Suppressor macrophage (primary cell): ENCODE measurements at places on chromosomes 1 and 21.

GRCh38 chr1:245585252-245585959 is 430.6 kb downstream of the KIF26B start:
- no peak for DNase-seq

DNA sequence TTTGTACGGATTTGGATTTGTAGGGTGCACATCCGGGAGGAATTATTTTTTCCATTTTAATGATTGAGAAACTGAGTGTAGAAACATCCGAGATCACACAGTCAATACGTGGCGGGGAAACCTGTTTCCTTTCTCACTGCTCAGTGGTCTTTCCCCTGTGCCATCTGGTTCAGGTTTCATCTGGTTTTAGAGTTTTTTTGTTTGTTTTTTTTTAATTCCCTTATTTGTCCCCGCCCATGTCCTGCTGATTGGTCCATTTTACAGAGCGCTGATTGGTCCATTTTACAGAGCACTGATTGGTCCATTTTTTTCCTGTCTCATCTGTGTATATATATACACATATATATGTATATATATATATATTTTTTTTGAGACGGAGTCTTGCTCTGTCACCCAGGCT is 6.0 kb downstream of the TRPM2 start:
- DNase-seq = no peak

GRCh38 chr1:162782671-162783070 is 7.8 kb upstream of the HSD17B7 start:
- DNase-seq = no peak

GRCh38 chr21:36743008-36743407 is 44.1 kb downstream of the SIM2 start:
- no peak for DNase-seq

- no peak for DNase-seq
These were observed 1.6 kb downstream of the GNPAT start for GRCh38 chr1:231242516-231243198.

DNA sequence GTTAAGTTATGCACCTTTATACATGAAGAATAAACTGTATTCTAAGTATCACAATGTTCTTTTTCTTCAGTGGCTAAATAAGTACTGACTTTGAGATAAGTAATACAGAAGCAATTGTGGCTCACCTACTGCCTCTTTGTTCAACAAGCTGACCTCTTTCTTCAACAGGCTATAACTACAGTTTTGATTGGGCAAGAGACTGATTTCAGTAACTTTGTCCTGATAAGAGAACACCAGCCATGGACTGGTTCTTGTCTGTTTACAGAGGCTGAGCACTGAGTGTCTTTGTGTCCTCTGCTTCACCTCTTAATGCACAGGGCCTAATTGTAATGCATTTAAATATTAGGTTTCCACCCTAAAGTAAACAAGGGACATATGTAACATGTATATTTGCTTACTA is 34.6 kb upstream of the PDE4B start:
- no peak for DNase-seq

DNA sequence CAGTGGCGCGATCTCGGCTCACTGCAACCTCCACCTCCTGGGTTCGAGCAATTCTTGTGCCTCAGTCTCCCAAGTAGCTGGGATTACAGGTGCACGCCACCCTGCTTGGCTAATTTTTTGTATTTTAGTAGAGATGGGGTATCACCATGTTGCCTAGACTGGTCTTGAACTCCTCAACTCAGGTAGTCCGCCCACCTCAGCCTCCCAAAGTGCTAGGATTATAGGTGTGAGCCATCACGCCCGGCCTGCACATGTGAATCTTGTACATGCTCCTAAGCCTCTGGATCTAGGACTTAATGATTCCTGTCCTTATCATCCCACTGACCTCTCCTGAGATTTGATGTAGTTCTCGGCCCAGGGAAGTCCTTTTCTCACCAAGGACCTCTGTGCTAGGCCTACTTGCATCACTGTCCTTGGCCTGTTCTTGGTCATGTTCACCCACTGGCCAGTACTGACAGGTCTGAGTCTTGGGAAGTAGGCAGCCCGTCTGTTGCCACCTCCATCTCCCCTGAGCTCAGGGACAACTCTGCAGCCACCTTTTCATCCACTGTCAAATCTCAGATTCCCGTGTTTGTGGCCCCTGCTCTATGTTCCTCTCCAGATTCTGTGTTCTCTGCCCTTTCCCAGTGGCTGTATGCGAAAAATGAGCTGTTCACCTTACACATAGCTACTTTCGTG is 9.4 kb downstream of the HYI start:
- no peak for DNase-seq

DNA sequence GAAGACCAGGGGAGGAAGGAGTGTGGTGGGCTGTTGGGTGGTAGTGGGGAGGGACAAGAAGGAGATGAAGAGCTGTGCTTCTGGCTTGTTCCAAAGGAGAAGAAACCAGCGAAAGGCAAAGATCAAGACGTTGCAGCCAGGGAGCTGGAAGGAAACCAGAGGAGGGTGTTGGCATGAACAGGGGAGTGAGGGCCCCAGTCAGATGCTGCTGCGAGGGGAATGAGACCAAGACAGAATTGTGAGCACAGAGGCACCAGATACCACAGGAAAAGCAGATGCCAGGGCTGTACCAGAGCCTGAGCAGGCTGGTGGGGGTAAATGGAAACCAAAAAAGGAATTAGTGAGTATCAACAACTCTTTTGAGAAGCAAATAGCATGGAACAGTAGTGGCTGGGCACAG is 6.0 kb downstream of the LAD1 start:
- no peak for DNase-seq

GRCh38 chr1:43776043-43776761 is 68.9 kb downstream of the ST3GAL3 start:
- DNase-seq = no peak

DNA sequence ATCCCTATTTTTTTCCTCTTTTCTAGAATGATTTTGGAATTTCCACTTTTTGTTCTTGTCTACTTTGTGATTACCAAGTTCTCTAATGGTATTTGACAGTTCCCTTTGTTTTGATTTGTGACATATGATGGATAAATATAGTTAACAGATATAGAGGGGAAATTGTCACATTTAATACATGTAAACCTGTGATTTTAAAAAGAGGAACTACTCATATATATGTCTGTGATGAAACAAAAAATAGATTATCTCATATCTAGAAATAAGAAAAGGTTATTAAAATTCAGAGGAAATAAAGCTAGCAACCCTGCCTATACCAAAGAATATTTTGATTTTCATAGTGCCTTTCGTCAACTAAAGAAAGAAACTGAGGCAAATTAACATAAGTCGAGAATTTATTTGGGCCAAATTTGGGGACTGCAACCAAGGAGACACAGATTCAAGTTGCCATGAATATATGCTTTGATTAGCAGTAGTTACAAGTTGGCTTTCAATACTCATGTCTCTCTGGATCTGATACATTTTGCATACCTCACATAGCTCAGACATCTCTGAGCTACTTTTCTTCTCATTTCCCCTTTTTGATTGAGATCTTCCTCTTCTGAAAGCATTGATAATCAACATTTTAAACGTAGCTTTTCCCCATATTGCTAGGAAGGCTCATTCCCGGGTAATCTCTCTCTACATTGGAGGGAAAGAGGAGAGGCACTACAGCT is 15.6 kb upstream of the C21orf91 start:
- no peak for DNase-seq

DNA sequence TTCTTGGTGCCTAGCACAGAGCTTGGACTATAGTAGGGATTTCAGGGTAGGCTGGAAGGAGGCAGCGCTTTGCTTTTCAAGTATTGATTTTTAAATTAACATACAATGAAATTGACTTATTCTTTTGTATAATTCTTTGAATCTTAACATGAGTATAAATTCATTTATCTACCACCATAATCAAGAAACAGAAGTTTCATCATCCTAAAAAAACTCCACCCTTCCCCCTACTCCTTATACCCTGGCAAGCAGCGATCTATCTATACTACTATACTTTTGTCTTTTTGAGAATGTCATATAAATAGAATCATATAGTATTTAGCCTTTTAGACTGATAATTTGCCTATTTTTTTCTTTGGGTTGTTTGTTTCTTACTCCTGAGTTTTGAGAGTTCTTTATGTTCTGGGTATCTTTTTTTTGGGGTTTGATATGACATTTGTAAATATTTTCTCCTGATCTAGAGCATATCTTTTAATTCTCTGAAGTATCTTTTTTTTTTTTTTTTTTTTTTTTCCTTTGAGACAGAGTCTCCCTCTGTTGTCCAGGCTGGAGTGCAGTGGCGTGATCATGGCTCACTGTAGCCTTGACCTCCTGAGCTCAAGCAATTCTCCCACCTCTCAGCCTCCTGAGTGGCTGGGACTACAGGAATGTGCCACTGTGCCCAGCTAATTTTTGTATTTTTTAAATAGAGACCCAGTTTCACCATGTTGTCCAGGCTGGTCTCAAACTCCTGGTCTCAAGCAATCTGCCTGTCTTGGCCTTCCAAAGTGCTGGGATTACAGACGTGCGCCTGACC is 6.4 kb downstream of the RPS6KC1 start:
- DNase-seq = no peak

- no peak for DNase-seq
These were observed 181.3 kb downstream of the C1orf21 start for GRCh38 chr1:184568148-184568547.
